NCI-H1092 treated with DMSO at 0.1 percent for 48 hours (cell line): ENCODE measurements at places on chromosomes 7 and 10.

DNA sequence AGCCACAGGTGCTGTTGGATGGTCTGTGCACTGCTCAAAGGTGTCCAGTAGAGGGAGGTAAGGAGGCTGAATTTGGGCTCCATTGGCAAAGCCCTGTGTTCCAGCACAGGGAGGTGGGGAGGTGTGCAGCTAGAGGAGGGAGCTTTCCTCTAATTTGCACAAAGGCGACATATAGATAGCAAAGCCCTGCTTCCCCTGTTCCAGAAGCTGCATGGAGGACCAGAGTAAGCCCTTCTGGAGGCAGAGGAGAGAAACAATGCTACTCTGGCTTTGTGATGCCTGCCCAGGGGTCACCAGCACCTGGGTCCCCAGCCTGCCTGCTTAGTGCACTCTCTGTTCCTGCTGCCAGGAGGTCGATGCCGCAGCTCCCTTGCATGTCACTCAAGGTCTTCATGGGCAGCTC, 3.4 kb upstream of the ARHGAP22 start:
- peak; percentile 41 for DNase-seq

- no peak for DNase-seq
These were observed 234.8 kb downstream of the TRIL start for GRCh38 chr7:28723336-28723735.

DNA sequence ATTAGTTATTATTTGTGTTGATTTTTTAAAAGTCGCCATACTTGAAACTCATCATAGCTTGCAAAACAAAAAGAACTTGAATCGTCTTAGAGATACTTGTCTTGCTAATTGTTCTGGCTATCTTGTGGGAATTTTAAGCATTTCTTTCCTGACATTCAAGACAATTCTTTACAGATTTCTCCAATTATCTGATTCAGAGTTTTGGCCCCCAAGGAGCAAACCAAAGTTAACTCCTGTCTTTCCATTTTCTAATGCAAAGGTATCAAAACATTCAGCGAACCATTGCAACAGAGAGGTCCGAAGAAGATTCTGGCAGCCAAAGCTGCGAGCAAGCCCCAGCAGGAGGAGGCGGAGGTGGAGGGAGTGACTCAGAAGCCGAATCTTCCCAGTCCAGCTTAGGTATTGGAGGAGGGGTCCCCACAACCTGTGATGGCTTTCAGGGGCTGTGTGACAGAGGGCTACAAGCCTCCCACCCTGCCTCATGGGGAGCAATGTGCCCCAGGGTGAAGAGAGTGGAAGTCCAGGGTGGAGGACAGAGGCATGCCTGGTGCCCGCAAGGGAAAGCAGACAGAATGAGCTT, 119.4 kb upstream of the STK17A start:
- no peak for DNase-seq

DNA sequence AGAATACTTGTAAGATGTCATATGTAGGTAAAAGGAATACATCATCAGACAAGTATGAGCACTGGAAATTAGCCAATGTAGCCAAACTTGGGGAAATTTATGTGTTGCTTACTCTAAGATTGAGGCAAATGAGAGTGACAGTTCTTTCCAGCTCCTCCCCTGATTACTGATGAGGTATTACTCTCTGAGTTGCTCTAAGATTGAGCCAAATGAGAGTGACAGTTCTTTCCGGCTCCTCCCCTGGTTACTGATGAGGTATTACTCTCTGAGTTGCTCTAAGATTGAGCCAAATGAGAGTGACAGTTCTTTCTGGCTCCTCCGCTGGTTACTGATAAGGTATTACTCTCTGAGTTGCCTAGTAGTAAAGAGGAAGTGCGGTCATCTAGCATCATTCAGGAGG, 435.8 kb downstream of the NRG3 start:
- no peak for DNase-seq

- DNase-seq: no peak
These were observed 6.2 kb upstream of the DMBT1 start for GRCh38 chr10:122554131-122555036.

DNA sequence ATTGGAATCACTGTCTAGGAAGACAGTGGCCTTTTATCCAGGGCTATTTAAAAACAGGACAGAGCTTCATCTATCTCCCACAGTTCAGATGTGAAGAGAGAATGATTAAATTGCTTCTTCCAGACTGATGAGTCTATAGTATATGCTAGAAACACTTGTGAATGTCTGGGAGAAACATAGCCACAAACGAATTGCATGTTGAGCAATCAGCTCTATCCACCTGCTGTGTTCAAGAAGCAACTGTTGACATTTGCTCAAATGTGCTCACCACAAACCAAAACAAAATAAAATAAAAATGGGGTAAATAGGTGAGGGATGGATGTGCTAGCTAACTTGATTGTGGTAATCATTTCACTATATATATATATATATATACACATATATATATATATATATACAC, 195.1 kb downstream of the HECW1 start:
- no peak for DNase-seq

DNA sequence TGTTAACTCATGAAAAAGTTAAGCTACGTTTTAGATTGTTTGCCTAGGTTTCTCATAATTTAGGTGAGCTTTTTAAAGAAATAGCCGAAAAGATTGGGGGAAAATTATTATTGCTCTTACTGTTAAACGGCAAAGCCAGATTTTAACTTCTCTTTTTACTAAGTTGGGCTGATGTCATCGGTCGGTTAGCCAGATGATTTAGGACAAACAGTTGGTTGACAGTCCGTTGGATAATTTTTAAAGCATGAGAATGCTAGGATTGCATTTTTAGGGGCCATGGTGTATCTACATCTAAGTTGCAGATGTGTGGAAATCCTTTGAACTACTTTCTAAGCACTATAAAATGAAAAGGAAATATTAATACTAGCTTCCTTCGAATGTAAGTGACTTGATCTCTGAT, 280.9 kb upstream of the AKR1E2 start:
- DNase-seq: no peak

DNA sequence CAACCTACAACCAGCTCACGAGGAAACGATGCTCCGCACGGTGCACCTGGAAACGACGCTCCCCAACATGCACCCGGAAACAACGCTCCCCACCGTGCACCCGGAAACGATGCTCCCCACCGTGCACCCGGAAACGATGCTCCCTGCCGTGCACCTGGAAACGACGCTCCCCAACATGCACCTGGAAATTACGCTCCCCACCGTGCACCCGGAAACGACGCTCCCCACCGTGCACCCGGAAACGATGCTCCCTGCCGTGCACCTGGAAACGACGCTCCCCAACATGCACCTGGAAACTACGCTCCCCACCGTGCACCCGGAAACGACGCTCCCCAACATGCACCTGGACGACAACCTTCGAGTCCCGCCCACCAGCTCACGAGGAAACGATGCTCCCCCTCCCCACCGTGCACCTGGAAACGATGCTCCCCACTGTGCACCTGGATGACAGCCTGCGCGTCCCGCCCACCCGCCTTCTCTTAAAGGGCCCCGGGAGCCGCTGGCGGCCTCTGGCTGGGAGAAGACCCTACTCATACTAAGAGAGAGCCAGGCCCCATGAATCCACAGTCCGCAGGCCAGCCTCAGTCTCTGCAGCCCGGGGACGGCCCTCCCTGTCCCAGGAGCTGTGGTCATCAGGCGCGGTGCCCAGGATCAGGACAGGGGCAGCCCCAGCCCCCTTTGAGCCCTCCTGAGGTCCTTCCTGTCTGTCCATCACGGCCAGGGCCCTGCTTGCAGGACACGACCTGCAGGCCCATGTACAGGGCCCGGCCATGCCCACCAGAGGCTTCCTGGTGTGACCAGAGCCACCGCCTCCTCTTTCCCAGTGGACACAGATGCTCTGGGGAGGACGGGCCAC, 98.3 kb downstream of the PDGFA start:
- no peak for DNase-seq

- DNase-seq: no peak
These were observed 302.4 kb downstream of the DOCK4 start for GRCh38 chr7:111903797-111904196.

- DNase-seq: no peak
These were observed 252.7 kb downstream of the SKIDA1 start for GRCh38 chr10:21272643-21273399.

GRCh38 chr10:73979809-73980433, 18.0 kb upstream of the VCL start:
- no peak for DNase-seq
